ENCODE measurements at places on chromosomes 12 and 14.

DNA sequence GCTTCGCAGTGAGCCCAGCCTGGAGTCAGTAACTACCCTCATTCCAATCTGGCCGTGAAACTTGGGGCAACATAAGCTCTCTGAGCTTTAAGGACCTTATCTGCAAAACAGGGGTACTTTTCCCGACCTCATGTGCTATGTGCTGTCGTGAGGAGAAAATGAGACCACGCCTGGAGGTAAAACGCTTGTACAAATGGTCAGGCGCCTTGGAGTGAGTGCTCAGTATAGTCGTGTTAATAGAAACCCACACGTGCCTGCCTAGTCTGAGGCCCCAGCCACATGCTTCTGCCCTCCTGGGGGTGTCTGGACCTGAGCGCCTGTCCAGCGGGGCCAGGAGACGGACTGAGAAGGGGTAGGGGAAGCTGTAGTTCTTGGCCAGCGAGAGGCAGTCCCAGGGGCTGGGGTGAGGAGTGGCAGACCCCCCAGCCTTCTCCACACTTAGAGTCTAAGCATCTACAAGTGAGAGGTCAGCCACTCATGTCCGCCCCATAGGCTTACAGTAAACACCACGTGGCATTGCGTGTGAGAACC lies 4.9 kb downstream of the AQP5 start:
- DNase-seq = no peak

- DNase-seq = no peak
Measured at GRCh38 chr14:50410071-50410470, 13.4 kb upstream of the CDKL1 start.

- DNase-seq = no peak
Measured at GRCh38 chr14:87992346-87992717, 650 bp downstream of the GALC start.

- no peak for DNase-seq
Measured at GRCh38 chr12:126519833-126520232, 1454.6 kb downstream of the AACS start.

DNA sequence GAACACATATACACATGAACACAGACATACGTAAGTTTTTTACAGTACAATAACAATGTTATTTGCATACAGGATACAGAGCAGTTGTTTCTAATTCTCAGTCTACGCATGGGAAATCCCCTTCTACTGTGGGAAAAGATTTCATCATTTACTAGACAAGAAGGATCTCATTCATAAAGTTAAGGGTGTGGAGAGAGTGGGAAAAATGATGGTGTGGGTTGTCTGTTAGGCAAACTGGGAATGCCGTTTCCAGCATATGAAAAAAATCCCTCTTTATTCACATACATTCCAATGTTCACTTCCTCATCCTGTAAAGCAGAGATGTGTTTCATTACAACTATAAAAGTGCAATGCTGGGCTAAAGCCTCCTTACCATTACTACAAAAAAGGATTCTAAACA lies 120.9 kb downstream of the SINHCAF start:
- no peak for DNase-seq

DNA sequence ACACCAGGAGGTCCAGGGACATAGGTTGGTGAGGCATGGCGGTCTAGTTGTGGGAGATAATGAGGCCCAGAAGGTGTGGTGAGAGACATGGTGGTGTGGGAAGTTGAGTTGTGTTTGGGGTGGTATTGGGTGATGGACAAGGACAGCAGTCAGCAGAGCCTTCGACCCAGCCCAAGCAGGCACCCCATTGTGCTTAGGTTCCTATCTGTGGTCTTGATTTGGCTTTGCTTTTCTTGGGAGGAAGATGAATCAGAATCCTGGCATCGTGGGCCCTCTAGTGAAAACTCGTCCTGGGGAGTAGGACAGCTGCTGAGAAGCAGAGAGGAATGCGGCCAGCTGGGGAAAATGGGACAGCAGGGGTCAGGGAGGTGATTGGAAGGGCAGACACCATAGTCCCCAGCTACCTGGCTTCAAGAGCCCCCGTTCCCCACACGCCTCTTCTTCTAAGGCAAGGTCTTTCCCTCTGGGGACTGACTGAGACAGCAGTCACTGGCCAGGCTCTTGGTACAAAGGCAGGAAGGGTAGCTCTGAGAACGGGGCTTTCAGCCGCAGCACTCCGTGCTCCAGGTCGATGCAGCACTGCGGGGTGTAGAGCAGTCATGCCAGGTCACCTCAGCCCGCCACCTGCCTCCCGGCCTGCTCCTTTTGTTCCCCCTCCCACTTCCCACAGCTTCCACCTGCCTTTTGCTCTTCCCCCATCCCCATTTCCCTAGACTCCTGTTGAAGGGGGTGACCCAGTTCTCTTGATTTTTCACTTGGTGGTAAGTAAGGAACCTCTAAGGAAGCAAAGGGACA lies 7.9 kb downstream of the NRIP2 start:
- no peak for DNase-seq

DNA sequence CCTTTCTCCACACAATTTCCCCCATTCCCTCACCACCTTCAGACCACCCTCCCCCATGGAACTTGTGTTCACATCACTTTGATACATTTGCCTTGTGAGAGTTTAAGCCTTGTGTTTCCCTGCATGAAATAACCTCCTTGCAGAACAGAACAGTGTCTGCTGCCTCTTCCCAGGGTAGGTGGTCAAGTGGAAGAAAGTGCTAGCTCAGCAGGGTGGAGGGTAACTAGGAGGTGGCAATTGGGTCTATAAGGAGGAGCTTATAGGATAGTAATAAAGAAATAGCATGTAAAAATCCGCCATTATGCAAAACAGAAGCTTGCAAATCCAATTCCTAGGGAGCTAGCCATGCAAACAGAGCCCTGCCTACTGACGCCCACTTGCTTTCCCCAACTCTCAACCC lies 13.9 kb upstream of the KRT8 start:
- no peak for DNase-seq

- DNase-seq = peak; percentile 36
Measured at GRCh38 chr12:2291182-2291832, 238.5 kb downstream of the CACNA1C start.

- DNase-seq = no peak
Measured at GRCh38 chr12:25501549-25501948, 51.5 kb downstream of the LMNTD1 start.

- DNase-seq = no peak
Measured at GRCh38 chr12:52084491-52085231, 5.2 kb downstream of the SMIM41 start.
